Stimulated activated CD8-positive, alpha-beta memory T cell treated with anti-CD3 and anti-CD28 coated beads, Interleukin-4, amount 100 ng/mL, for 24 hours (primary cell): ENCODE measurements at places on chromosomes 2 and 18.

- DNase-seq: no peak
These were observed 246.0 kb upstream of the LYPD1 start for GRCh38 chr2:132915812-132916549.

- no peak for DNase-seq
These were observed 30.6 kb upstream of the PPP1R1C start for GRCh38 chr2:181955010-181955409.

DNA sequence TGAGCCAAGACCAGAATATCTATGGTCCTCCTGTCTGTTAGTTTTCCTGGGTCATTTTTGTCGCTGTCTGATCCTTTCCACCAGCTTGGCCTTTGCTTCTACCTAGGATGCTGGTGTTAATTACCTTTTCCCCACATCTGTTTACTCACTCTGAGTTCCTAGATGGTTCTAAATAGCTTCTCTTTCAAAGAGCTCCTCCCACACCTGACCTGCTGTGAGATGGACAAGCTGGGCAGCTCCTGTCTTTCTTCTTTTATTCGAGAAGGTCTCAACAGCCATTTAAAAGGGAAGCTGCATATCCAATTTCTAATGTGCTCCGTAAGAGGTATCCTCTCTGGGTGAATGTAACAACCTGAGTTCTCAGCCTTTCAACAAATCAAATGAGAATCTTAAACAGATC is 156.2 kb downstream of the HRH4 start:
- no peak for DNase-seq

GRCh38 chr2:151165105-151165684 is 96.5 kb downstream of the RBM43 start:
- no peak for DNase-seq

DNA sequence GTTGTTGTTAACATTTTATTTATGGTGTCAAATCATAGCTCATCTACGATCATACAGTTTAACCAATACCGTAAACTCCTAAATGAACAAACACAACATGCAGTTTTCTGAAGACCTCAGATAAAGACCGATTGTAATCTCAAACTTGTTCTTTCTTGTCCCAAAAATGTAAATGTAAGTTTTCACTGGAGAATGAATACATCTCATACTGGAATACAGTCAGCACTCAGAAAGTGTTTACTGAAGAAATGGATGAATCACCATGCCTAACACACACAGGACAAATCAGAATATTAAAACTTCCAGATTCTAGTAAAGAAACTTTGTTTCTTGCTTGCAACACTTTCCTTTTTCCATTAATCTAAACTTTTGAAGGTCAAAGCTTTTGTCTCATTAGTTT is 380.5 kb downstream of the DLGAP1 start:
- DNase-seq: no peak

GRCh38 chr18:55699233-55699765 is 111.3 kb upstream of the TCF4 start:
- no peak for DNase-seq

- DNase-seq: no peak
These were observed 219.2 kb downstream of the ZNF516 start for GRCh38 chr18:76275727-76276313.

DNA sequence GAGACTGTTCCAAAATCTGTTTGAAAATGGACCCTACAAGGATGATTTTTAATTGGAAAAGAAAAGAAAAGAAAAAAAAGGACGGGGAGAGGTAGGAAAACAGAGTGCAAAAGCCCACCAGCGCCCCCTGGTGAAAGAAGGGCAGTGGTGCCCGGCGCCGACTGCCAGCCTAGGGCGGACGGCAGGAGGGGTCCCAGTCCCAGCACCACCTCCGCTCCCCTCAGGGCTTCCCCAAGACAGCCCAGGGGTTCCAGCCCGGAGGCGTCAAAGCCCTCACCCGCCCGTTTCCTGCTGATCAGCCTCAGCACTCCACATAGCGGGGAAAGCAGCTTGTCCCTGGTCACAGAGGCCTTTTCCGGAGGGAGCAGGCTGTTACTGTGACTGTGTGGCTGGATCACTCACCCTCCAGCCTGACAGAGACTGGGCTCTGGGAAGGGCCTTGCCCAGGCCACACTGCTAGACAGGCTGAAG is 213.9 kb downstream of the TFCP2L1 start:
- DNase-seq: peak; percentile 17

DNA sequence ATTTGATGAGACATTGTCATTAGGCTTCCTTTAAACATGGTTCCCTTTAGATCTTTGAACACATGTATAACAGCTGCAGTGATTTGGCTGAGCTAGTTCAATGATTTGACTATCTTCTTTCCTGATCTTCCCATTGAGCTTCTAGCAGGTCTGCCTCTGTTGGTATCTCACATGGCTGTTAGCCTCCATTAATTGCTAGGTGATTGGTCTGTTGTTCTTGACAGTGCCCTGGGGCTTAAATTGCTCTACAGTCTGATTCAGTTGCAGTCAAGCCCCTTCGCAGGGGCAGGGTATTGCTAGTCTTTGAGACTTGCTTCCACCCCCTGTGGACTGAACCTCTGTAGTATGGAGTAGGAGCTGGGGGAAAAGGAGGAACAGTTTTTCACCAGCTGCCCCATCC is 24.1 kb downstream of the SKA1 start:
- no peak for DNase-seq

GRCh38 chr18:62445386-62445917 is 77.4 kb upstream of the ZCCHC2 start:
- no peak for DNase-seq

GRCh38 chr2:131588152-131588873 is 60.6 kb downstream of the CCDC74A start:
- DNase-seq: no peak

DNA sequence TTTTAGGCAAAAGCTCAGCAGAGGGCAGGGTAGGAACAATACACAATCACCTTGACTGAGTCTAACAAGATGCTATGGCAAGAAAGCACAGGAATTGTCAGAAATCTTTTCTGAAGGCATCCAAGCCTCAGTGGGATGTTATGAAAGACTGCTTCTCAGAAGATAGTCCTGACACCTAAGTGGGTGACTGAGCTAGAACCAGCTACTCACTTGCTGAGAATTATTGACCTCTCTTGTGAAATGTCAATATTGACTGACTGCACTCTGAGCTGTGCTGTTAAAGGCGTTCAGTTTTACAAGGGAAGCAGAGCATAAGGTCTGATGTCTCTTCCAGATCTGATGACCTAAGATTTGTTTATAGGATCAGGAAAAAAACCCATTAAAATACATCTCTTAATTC is 46.1 kb downstream of the TACR1 start:
- DNase-seq: no peak

DNA sequence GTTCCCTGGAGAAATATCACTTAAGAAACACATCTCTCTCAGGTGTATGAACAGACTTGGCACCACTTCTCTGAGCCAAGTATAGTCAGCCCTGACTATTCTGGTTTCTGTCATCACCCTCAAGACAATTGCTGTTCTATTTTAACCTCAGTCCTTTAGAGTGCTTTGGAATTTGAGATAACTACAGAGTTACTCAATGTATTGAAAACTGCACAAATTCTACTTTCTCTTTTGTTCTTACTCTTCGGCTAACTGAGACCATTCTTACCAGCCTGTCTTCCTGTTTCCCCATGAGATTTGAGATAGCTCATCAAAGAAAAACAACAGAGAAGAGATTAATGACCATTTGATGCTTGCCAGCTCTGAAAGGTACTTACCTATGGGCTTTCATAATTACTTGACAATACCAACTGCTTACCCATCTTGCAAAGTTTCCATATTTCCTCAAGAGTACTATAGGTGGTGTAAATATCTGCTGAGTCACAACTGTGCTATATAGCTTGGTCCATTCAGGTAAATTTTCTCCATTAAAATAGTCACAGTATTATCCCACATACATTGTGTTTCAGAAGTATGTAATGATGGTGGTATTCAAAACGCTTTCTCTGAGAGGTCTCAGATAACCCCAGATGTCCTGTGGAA is 467.5 kb upstream of the CHST9 start:
- no peak for DNase-seq

GRCh38 chr2:159075727-159076126 is 107.3 kb downstream of the TANC1 start:
- DNase-seq: no peak

GRCh38 chr2:235609321-235609720 is 115.5 kb downstream of the AGAP1 start:
- DNase-seq: no peak

GRCh38 chr2:239896075-239896474 is 129.1 kb downstream of the NDUFA10 start:
- no peak for DNase-seq

- no peak for DNase-seq
These were observed 37.3 kb downstream of the DARS1 start for GRCh38 chr2:135948141-135948540.

DNA sequence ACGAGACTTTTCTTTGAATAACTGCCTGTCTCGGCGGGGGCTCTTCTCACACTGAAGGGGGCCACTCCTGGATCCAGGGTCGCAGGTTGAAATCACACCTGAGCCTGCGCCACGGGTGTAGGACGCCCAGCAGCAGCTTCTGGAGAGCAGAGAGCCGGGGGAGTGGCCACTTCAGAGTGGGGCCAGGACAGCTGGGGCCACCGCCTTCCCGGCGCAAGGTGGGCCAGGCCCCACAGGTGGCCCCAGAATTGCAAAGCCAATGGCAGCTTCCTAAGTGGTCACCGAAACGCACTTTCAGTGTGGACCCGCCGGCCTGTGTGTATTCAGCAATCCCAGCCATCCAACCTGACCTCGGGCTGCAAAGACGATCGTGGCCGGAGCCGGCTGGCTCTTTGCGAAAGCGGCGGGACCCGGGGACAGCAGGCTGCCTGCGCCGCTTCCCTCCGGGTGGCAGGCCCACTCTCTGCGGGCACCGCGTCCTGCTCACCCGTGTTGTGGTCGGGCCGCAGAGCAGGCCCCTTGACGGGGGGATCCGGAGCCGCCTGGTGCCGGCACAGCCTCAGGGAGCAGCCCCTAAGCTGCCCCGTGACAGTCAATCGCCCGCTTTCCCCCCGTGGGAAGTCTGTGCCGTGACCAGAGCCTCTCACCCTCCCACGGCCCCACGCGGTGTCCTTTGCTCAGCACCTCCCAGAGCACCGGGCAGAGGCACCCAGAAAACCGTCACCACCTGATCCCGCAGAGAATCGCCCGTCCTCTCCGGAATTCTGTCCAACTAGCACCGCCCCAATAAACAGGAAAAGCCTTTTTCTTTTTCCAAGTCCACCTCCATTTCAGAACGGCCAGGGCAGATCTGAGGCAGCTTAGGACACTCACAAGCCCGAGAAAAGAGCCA is 144.7 kb downstream of the ZNF516 start:
- DNase-seq: no peak

GRCh38 chr2:236306825-236307540 is 42.8 kb upstream of the ASB18 start:
- no peak for DNase-seq

- DNase-seq: no peak
These were observed 53.4 kb downstream of the ZNF638 start for GRCh38 chr2:71385012-71385411.

DNA sequence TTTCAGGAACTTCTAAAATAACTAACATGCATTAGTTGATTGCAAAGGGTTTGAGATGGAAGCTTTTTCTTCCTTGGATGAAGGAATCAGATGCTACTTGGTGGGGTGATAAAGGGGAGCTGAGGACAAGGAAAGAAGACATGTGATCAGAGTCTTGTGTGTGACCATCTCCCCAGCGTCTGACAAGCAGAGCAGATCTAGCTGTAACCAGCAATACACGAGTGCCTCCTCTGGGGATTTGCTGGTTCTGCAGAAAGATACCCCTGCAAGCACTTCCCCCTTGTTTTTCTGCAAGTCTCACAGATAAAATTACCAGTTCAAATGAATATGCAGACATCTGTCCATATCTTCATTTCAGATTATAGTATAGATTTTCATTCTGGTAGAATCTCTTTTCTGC is 2.7 kb downstream of the CDH7 start:
- DNase-seq: no peak

DNA sequence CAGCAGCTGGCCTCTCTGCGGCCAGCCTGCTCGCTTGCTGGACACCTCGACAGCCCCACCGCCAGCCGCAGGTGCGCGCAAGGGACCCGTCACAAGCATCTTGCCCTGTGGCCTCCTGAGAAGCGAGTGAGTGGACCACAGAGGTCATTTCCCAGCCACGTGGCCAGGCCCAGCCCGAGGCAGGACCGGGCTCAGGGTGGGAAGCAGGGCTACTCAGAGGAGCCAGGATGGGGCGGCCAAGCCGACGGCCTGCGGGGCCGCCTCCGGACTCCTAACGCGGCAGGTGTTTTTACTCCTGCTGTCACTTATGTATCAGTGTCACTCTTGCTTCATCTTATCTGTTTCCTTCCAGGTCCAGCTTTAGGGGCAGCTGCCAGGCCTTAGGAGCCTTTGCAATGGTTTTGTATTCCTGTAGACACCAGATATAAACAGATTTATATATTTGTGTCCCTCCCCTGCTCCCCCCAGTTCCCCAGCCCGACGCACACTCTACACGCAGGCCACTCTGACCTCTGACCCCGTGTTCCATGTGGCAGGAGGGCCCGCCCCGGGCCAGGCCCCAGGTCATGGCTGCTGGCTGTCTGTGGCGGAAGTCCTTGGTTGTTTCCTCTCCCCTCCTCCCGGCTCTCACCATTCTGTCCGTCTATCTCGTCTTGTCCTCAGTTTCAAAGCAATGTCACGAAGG is 236.4 kb downstream of the ATAD2B start:
- DNase-seq: no peak

- no peak for DNase-seq
These were observed 137.6 kb downstream of the ATL2 start for GRCh38 chr2:38239452-38239851.

- no peak for DNase-seq
These were observed 49.8 kb upstream of the LGALSL start for GRCh38 chr2:64404002-64404731.

DNA sequence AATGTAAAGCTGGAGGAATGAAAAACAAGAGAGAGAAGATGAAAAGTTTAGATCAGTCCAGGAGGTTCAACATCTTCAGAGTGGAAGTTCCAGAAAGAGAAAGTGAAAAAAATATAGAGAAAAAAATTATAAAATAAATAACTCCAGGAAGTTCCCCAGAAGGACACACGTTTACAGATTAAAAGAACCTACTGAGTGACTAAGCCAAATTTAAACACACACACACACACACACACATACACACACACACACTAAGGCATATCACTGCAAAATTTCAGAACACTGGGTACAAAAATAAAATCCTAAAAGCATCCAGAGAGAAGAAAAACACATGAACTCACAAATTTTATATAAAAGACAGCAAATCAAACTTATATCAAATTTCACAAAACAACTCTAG is 85.9 kb upstream of the PMAIP1 start:
- DNase-seq: no peak

DNA sequence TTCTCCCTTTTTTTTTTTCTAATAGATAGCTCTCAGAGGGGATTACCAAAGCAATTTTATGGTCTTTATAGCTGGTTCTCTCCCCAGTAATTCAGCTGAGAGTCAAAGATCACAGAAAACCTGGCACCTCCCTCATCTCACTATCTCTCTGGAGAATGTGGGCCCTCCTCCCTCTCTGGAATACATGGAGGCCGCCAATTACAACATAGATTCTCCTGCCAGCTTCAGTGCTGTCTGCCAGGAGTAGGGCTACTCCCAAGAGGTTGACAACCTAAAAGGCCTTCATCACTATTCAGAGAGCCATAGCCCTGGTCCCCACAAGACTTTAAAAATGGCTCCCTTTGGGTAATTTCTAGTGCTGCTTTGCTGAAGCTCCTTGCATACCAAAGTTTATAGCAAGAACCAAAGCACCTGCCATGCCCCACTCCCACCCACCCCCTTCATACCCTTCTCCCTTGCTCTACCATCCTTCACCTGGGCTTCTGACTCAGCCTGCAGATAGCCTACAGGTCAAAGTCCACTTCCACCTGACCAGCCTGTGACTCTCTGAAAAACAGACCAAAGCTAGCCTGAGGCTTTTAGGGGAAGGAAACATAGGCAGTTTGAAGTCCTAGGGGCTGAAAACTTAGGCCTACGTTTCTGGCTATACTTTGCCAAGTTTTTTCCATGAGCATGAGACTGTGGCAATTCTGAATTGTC is 472.3 kb downstream of the TNS1 start:
- DNase-seq: no peak
